ENCODE measurements at places on chromosomes 11 and 22.

GRCh38 chr22:44648085-44648820 lies 53.8 kb upstream of the PRR5 start:
- no peak overlapping the region for H3K27ac ChIP-seq
- no peaks in the 10 kb centered on the region for H3K27me3 ChIP-seq
- no peak for DNase-seq
- H3K36me3 ChIP-seq = no peaks in the 10 kb centered on the region
- H3K4me3 ChIP-seq = no peak overlapping the region
- H3K4me1 ChIP-seq = peaks cover 7% of the 10 kb centered on the region

DNA sequence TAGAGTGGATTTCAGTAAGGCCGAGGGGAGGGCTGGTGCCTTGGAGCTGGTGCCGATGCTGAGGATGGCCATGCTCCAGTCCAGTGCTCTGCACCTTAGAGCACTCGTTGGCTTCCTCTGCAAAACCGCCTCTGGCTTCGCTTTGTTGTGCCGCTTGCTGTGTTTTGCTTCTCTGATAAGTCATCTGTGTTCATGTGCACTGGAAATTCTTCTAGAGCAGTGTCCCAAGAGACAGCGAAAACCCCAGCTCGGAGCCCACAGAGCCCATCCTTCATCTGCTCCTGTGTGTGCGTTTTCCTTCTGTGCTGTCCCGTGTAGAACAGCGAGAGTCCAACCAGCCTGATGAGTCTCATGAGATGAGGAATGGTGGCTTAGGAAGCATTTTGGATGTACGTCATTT lies 12.1 kb downstream of the FAM118A start:
- H3K36me3 ChIP-seq = peaks cover 36% of the 10 kb centered on the region
- H3K27ac ChIP-seq = no peak overlapping the region
- no peak for DNase-seq
- H3K27me3 ChIP-seq = no peaks in the 10 kb centered on the region
- H3K4me1 ChIP-seq = peaks cover 17% of the 10 kb centered on the region
- H3K4me3 ChIP-seq = no peak overlapping the region

- DNase-seq = no peak
- H3K27ac ChIP-seq = no peak overlapping the region
- no peaks in the 10 kb centered on the region for H3K4me1 ChIP-seq
- no peak overlapping the region for H3K4me3 ChIP-seq
Measured at GRCh38 chr11:127119356-127119755, 118.8 kb upstream of the KIRREL3 start.

- no peaks in the 10 kb centered on the region for H3K4me1 ChIP-seq
- no peak for DNase-seq
- no peak overlapping the region for H3K4me3 ChIP-seq
- peaks cover 12% of the 10 kb centered on the region for H3K36me3 ChIP-seq
Measured at GRCh38 chr22:31857247-31857646, 87.1 kb upstream of the YWHAH start.

DNA sequence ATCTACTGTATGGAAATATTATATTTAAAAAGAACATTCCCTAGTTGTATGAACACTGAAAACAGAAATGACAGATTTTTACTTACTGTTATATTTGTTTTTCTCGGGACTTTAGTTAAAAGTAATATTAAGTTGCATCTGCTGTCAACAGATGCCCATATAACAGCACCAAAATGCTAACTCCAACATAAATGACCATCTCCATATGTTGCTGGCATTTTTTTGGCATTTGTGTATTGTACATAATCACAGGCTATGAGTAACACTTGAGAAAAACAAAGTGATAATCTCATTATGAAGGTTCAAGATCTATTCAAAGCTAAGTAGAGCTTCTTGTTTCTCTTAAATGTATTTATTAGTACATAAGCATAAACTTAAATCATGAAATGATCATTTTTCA lies 172.0 kb downstream of the CNTN5 start:
- no peaks in the 10 kb centered on the region for H3K27me3 ChIP-seq
- no peaks in the 10 kb centered on the region for H3K4me1 ChIP-seq
- DNase-seq = no peak

DNA sequence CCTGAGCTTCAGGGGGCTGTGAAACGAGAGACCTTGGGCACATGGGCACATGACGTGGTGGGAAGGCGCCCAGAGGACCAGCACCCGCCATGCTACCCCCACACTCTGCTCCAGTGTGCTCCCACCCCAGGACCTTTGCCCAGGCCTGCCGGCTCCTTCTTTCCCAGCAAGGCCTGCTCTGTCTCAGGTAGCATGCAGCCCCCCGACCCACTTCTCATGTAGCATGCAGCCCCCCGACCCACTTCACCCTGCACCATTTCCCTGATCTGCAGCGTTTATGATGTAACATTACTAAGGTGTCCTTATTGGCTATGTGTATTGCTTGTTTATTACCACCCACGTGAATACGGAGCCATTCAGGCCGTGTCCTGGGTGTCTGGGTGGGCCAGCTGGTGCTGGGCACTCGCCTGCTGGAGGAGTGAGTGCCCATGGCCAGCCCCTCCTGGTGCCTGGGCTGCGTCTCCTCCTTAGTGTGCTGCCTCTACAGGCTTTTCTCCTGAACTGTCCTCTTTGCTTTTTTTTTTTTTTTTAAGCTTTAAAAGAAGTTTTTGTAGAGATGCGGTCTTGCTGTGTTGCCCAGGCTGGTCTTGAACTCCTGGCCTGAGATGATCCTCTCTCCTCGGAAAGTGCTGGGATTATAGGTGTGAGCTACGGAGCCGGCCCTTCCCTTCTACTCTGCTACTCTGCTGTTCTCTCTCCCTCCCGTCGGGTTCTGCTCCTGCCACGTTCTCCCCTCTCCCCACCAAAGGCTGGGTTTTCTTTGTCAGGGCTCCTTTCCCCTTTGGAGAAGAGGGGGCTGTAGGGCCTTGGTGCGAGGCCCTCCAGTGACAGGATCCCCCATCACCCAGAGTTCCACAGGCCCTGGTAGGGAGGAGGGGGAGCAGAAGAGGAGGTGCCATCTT lies 29.4 kb downstream of the LRP5 start:
- H3K36me3 ChIP-seq = no peaks in the 10 kb centered on the region
- no peak for DNase-seq
- no peak overlapping the region for H3K27ac ChIP-seq
- no peak overlapping the region for H3K4me3 ChIP-seq

- no peaks in the 10 kb centered on the region for H3K36me3 ChIP-seq
- no peak for DNase-seq
- no peaks in the 10 kb centered on the region for H3K27me3 ChIP-seq
- no peak overlapping the region for H3K4me3 ChIP-seq
- H3K4me1 ChIP-seq = no peaks in the 10 kb centered on the region
Measured at GRCh38 chr11:101323997-101324396, 194.4 kb upstream of the PGR start.

DNA sequence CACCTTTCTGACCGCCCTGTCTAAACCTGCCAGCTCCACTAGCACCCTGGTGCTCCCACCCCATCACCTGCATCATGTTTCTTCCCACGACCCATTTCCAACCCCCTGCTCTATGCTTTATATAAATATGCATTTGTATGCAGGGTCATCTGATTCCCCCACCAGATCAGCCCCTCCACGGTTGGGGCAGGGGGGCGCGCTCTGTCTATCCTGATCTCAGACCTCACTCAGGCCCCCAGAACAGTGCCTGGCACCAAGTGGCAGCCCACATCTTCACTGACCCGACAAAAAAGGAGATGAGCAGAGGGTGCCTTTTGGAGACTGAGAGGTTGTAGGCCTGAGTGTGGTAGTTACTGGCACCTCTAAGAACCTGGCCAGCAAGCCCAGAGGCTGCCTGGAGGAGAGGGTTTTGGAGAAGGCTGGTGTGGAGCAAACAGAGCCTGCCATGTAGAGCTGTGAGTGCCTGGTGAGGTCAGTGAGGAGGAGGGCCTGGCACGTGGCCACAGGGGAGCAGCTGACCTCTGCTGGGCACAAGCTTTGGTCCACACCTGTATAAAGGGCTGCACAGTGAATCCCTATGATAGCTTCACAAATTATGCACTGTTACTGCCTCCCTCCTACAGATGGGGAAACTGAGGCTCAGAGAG lies 86.3 kb upstream of the RTL6 start:
- H3K27ac ChIP-seq = no peak overlapping the region
- peaks cover 29% of the 10 kb centered on the region for H3K27me3 ChIP-seq
- H3K4me3 ChIP-seq = no peak overlapping the region
- H3K4me1 ChIP-seq = peaks cover 9% of the 10 kb centered on the region
- DNase-seq = no peak
